COLO829 (cell line): ENCODE measurements at places on chromosomes 11 and 22.

DNA sequence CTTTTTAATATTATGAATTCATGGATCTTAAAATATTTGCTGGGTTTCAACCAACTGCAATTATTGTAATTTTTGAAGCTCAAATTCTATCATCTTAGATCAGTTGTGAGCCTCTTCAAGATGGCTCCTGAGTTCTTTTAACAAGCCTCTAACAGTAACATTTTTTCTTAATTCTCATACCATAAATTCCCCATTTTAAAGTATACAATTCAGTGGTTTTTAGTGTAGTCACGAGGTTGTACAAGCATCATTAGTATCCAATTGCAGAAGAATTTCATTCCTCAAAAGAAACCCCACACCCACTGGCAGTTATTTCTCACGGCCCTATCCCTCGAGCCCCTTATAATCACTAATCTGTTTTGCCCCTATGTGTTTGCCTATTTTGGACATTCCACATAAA is 270.8 kb downstream of the SBF2 start:
- no peak for DNase-seq

DNA sequence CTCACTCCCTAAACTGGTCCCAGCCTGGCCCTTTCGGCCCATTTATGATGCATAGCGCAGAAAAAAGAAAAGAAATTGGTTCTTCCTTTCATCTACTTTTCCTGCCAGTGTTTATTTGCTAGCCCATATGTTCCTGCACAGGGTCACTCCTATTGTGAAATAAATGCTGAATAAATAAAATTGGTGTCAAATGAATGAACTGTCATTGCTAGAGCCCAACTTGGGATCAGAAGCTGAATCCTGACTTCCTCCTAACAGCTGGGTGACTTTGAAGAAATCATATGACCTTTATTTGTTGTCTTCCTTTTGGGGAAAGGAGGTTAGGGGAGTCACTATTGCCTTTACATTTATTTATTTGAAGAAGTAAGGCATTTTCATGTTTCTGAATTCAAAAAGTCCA is 92.0 kb downstream of the PRR5L start:
- no peak for DNase-seq

- DNase-seq: no peak
Measured at GRCh38 chr11:70186936-70187335, 16.2 kb upstream of the FADD start.

GRCh38 chr11:36620246-36620645 is 22.2 kb upstream of the RAG2 start:
- no peak for DNase-seq

DNA sequence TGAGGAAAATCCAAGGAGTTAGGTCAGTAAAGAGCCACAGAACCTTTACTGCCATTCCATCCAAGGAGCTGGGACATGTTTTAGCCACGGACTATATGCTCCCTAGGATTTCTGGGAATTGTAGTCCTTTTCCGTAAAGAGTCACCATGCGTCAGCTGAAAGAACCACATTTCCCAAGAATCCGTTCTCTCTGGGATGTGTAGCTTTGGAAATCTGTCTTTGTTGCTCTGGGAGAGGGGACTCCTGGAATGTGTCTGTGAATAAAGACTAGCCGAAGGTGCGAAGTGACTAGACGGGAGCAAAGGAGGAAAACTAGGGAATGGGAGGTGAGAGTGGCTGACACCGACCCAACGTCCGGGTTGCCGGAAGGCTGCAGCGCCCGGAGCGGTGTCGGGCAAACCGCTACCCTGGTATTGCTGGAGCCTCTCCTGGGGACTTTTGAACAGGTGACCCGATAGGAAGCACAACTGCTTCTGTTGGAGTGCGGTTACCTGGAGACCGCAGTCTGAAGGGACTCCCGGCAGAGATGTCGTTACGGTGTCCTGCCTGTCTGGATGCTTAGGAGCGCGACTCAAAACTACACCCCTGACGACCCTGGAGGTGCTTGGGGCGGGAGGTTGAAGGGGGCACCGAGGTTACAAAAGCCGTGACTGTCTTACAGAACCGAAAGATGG is at the start of gene IFTAP:
Gene IFTAP, plus strand, starts transcription at position 187 of the 674 bp plus-strand sequence. CDS start 15,602 bp downstream, outside the sequence.
- DNase-seq: peak; percentile 94

DNA sequence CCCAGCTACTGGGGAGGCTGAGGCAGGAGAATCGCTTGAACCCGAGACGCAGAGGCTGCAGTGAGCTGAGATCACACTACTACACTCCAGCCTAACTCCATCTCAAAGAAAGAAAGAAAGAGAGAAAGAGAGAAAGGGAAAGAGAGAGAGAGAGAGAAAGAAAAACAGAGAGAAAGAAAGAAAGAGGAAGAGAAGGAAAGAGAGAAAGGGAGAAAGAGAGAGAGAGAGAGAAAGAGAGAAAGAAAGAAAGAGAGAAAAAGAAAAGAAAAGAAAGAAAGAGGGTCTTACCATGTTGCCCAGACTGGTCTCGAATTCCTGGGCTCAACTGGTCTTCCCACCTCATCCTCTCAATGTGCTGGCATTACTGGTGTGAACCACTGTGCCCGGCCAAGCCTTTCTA is 22.3 kb downstream of the FBLN1 start:
- DNase-seq: no peak

DNA sequence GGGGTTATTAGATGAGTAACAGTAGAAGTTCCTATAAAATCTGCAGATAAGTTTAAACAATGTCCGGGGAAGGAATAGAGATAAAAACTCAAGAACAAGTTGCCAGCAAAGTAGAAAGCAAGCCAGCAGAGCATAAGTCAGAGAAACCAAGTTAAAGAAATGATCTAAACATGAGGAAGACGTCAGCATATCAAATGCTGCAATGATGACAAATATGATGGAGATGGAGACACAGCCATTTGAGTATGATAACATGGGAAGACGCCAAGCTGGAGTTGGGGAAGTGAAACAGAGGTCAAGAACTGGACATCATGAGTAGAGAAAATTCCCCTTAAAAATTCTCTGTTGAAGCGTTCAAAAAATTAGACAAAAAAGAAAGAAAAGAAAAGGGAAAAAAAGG is 571.5 kb downstream of the CNTN5 start:
- DNase-seq: no peak

DNA sequence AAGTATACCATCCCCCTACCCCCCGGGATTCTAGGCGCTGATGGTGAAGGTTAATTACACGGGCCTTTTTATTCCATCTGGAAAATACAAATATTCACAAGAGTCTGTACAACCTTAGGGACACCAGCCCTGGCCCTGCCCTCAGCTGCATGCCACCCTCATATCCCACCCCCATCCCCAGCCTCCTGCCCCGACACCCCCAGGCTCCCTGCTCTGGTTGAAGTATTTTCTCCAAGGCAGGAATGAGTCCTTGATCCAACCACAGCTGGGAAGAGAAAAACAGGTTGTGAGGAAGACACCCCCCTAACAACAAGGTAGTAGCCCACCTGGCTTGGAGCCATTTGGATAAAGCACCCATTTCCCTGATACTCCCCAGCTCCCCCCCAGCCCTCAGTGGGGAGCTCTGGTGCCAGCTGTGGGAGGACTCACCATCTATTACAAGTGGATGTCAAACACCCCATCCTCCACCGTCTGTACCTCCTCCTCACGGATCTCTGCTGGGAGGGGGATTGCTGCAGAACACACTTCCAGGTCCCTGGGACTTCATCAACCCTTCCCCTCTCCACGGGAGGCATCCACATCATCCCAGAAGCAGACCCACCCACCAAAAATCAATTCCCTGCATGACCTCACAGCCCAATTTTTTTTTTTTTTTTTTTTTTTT is 4.0 kb upstream of the NRXN2 start:
- no peak for DNase-seq

- no peak for DNase-seq
Measured at GRCh38 chr11:6196396-6196795, 2.6 kb upstream of the OR52W1 start.

DNA sequence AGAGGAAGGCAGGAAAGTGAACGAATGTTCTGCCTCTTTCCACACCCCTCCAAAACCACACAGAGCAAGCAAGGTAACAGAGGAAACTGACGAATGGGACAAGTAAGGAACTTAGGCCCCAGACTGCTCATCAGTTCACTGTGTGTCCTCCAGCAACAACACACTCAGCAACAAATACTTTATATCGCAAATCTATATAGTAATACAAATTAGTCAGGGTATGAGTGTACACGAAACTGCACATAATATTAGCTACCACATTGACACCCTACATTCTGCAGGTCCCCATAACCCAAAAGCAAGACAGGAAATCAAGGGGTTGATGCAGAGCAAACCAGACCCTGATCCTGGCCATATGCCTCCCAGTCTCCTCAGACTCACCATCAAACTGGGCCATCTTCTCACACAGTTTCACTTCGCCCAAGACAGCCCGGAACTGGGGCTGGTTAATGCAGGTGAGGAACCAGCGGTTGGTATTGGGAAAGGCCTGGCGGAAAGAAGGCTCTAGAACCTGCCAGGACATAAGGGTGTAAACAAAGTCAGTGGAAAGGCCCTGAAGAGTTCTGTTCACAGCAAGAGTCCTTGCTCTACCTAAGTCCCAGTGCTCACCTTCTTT is 6.6 kb downstream of the EEF1G start:
- no peak for DNase-seq

DNA sequence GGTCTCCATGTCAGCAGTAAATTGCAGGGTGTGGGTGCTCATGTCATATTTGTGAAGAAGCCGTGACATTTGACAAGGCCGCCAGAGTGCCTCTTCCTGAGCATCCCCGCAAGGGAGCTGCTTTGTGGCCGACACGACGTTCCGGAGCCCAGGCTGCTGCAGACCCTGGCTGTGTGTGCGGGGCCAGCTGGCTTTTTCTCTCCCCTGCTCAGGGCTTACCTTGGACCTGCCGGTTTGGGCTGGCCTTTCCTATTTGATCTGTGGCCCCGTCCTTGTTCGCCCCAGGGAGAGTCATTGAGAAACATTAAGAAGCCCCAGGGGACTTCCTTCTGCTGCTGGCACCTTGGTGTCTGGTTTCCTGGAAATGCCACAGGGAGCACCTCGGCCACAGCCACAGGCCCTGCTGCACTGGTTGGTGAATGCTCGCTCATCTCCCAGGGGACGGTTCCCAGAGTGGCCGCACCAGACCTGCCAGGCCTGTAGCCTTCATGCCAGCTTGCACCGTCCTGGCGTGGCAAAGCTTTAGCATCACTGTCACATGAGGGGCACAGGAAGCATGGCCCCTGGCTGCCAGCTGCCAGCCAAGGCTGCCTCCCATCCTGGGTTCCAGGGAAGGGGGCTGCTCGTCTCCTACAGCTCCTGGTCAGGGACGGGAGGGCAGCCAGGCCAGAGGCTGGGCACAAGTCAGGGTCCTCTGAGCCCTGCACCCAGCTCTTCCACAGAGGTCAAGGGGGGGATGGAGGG is 5.4 kb downstream of the GRK2 start:
- no peak for DNase-seq

DNA sequence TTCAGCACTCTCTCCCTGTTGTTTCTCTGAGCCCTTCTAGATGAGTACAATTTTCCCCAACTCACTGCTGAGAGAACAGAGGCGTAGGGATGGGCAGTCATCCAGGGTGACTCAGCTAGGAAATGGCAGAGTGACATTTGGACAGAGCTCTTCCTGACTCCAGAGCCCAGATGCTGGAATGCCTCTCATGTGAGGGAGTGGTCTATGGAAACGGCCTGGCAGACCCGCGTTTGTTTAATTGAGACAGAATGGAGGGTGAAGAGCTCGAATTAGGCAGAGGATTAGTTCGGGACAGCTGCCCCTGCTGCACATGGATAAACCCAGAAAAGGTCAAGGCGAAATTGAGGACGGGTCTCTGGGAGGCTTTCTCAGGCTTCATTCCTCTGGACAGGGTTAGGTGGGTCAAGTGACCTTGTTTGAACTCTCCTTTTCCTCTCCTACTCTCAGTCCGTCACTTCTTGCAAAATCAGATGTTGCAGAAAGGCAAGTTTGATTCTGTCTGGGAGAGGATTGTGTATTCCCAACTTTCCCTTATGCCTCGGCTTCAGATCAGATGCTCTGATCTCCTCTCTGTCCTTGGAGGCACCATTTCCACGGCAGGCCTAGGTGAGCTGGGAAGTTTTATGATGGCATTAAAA is 7.6 kb upstream of the LMO2 start:
- DNase-seq: peak; percentile 87

GRCh38 chr11:1768141-1768469 is 4.4 kb upstream of the CTSD start:
- no peak for DNase-seq

DNA sequence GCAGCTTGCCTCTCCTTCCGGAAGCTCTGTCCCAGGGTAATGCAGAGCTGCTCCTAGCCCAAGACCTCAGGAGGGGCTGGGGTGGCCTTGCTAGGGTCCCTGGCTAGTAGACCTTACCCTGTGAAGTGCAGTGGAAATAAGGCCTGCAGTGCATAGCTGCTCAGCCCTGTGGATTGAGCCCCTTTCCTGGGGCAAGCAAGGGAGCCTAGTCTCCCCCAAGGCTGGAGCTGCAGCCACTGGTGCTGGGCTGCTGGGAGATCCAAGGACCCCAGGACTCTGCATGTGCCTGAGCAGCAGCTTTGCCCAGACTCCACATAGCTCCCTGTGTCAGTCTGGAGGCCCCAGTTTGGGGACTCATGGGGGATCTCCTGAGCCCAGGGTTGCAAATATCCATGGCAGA is 57.9 kb downstream of the FANCF start:
- DNase-seq: no peak

GRCh38 chr11:27201454-27202302 is 161.1 kb downstream of the BBOX1 start:
- peak; percentile 95 for DNase-seq

- DNase-seq: no peak
Measured at GRCh38 chr11:2525941-2526807, 81.4 kb downstream of the KCNQ1 start.
